ENCODE measurements at places on chromosomes 3 and 15. TPM values are rescaled to one million over a fixed set of nuclear protein-coding genes. Genes with fewer than 3 reads are reported as not detected.

TM4SF4 gene
- not detected for polyA plus RNA-seq

MGA gene
- 21.6 TPM for polyA plus RNA-seq

ALPK3 gene
- not detected for polyA plus RNA-seq

GOLGA6A gene
- polyA plus RNA-seq: not detected

KLF15 gene
- not detected for polyA plus RNA-seq

GCSAM gene
- polyA plus RNA-seq: 91.4 TPM

DNA sequence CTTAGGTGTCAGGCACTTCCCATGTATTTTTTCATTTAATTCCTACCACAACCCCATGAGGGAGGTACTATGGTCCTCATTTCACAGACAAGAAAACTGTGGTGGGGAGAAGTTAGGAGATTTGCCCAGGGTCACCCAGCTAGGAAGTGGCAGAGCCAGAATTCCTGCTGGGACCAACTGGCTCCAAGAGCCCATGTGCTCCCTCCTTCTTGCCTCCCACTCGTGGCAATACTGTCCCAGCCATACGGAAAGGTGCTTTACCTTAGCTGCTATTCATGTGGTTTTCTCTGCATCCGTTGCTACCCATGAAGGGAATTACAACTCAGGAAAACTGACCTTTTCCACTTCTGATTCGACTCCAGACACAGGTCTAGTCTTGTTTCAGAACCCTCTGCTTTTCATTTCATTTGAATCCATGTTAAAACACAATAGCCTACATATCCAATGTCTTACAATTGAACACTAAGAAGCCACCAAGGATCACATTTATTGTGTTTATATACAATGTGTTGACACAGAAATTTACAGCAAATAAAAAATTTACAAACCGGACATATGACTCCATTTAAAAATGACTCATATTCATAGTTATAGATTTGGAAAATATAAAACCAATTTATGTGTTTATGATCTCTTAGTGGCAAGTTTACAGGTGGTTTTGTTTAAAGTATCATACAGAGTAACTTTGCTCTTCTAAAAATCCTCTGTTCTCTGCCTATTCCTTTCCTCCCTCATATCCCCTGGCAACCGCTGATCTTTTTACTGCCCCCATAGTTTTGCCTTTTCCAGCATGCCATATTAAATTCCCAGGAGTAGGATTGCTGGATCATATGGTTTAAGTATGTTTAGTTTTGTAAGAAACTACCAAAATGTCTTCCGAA, 58.8 kb downstream of the BTD start:
- no peak for DNase-seq

DNA sequence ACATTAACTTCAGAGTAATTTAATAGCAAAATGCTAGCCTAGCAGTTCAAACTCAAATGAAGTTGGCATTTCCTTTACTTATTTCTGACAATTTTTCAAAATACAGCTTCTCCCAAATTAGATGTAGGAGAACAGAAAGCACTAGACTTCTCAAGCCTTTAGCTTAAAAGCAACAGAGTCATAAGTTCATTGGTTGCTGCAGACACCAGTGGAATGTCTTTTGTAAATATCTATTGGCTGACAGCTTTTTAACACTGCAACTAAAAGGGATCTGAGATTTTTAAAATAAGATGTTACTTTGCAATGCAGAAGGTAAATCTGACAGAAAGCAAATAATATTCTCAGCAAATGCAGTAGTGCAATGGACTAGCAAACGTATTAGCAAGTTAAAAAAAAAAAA, 259.3 kb downstream of the TBL1XR1 start:
- DNase-seq: no peak

DNA sequence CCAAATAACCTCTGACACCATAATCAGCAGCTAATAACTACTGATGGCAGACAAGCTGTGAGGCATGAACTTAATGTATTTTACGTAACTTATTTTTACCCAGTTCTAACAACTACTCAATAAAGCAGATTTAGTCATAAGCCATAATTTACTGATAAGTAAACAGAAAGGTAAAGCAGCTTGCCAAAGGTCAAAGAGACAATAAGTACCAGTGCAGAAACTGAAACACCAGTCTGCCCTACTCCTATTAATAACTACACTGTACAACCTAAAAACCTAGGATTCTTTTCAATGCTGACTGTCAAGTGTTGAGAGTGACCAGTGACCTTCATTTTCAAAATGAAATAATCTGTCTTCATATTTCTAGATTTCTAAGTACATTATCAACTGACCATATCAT, 152.2 kb downstream of the NR2E3 start:
- peak; percentile 1 for DNase-seq

- no peak for DNase-seq
Observed at GRCh38 chr15:85906640-85907039, 111.9 kb upstream of the KLHL25 start.

GRCh38 chr3:12188328-12188648, 29.6 kb upstream of the TIMP4 start:
- DNase-seq: no peak

GRCh38 chr15:51366920-51367319, 25.5 kb downstream of the GLDN start:
- no peak for DNase-seq

DNA sequence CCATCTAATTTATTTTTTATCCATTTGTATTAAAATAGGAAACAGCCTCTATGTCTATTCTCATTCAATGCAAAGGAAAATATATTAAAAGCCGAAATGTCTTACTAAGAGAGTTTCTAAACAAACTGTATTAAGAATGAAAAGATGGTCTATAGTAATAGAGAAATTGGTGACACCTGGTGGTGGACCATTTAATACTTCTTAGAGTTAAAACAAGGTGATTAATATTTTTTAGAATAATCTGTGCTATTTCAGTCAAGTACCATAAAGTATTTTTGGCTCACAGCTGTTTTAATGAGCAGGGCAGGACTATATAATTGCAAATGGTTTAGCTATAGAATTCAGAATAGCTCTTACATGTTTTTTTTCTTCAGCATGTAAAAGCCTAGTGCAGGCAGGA, 55.7 kb downstream of the SYNPR start:
- no peak for DNase-seq

GRCh38 chr3:185207931-185208746, 45.7 kb downstream of the EHHADH start:
- peak; percentile 83 for DNase-seq

DNA sequence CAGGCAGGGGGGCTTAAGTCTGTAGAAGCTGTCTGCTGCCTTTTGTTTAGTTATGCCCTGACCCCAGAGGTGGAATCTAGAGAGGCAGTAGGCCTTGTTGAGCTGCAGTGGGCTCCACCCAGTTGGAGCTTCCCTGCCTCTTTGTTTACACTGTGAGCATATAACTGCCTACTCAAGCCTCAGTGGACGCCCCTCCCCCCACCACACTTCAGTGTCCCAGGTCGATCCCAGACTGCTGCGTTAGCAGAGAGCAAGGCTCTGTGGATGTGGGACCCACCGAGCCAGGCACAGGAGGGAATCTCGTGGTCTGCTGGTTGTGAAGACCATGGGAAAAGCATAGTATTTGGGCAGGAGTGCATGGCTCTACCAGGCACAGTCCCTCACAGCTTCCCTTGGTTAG, 446.8 kb upstream of the RARB start:
- DNase-seq: no peak

DNA sequence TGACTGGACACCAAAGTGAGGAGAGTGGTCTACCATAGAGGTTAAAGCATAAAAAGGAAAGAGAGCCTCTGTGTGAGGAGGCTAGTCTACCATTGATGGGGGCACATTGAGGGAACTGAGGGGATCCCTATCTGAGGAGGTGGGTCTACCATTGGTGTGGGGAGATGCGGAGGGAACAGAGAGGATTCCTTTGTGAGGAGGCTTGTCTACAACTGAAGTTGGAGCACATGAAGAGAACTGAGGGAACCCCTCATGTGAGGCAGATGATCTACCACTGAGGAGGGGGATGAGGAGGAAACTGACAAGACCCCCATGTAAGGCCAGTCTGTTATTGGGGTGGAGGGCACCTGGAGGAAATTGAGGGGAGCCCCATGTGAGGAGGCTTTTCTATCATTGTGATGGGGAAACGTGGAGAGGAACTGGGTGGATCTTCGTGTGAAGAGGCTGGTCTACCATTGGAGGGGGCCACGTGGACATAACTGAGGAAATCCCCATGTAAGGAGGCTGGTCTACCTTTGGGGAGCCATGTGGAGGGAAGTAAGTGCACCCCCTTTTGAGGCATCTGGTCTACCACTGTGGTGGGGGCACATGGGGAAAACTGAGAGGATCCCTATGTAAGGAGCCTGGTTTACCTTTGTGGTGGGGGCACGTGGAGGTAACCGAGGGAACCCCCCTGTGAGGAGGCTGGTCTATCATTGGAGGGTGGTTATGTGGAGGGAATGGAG, 160.1 kb downstream of the FBLN2 start:
- DNase-seq: no peak

GRCh38 chr3:173739726-173740125, 342.2 kb downstream of the NLGN1 start:
- DNase-seq: no peak

GRCh38 chr3:115859002-115859807, 235.9 kb downstream of the GAP43 start:
- no peak for DNase-seq

DNA sequence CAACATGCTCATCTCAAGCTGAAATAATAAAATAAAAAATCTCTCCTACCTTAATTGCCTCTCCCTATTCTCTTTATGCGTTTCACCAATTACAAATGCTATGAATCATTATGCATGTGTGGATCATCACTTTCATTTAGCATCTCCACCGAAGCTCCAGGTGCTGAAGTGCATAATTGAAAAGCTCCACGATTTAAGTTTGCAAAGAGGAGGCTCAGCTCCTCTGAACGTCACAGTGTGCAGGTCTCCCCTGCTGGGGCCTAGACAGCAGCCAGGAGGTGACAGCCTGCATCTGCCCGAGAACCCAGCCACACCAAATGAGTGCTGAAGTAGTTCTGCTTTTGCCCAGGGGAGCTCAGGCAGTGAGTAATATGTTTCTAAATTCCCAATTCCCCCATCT, 60.5 kb upstream of the GLCE start:
- DNase-seq: no peak

GRCh38 chr3:50653937-50654595, 20.7 kb upstream of the DOCK3 start:
- no peak for DNase-seq

GRCh38 chr15:89291934-89292438, 42.6 kb downstream of the POLG start:
- DNase-seq: no peak

- DNase-seq: no peak
Observed at GRCh38 chr3:27325419-27325818, 43.8 kb downstream of the NEK10 start.

DNA sequence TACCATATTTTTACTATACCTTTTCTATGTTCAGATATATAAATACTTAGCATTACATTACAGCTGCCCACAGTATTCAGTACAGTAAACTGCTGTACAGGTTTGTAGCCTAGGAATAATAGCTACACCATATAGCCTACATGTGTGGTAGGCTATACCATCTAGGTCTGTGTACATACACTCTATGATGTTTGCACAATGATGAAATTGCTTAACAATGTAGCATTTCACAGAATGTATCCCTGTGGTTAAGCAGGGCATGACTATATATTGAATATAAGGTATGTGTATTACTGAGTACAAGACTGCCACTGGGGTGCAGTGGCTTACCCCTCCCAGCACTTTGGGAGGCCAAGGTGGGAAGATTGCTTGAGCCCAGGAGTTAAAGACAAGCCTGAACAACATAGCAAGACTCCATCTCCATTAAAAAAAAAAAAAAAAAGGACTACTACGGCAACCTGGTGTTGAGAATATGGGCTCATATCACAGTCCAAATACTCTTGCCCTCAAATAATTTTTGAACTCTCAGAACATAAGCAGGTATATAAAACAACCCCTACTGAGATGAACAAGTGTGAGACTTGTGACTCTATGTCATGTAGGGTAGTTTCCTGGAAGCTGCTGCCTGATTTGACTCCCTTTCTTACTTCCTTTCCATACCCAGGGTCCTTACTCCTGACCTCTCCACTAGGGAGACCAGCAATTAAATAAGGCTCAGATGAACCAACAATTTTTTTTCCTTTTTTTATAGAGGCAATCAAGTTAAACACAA, 4.8 kb downstream of the PPP1R14D start:
- DNase-seq: no peak

DNA sequence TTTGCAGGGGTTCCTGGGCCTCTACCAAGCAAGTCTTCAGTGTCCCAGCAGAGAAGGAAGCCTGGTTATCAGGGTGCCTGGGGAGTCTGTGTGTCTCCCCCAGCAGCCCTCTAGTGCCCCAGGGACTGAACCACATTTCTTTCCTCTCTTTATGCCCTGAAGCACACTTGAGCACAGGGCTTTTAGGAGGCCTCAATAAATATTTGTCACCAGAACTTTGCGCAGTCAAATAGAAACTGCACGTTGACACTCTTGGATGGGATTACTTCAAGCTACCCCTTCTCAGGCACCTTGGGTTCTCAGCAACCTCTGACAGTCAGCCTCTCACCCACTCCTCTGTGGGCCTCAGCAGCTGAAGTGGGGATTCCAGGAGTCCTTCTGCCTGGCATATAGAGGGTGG, 226.6 kb upstream of the HES1 start:
- peak; percentile 38 for DNase-seq
